ENCODE measurements at places on chromosomes 6 and 20.

GRCh38 chr20:46563860-46564221, 13.4 kb upstream of the OCSTAMP start:
- no peak for DNase-seq

DNA sequence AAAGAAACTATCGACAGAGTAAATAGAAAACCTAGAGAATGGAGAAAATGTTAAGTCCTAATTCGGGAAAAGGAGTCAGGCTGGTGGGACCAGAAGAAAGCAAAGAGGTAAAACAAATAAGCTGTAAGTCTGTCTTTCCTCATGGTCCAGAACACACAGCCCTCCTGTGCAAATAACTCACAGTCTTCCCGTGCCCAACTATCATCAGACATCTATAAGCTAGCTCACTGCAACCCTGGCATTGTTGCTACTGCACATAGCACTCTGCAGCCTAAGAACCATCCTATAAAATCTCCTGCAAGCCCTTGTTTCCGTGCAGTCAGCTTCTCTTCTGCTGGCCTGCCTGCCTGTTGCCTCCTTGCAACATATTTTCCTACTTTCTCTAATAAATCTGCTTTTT, 17.4 kb downstream of the HLA-DRA start:
- no peak for DNase-seq

DNA sequence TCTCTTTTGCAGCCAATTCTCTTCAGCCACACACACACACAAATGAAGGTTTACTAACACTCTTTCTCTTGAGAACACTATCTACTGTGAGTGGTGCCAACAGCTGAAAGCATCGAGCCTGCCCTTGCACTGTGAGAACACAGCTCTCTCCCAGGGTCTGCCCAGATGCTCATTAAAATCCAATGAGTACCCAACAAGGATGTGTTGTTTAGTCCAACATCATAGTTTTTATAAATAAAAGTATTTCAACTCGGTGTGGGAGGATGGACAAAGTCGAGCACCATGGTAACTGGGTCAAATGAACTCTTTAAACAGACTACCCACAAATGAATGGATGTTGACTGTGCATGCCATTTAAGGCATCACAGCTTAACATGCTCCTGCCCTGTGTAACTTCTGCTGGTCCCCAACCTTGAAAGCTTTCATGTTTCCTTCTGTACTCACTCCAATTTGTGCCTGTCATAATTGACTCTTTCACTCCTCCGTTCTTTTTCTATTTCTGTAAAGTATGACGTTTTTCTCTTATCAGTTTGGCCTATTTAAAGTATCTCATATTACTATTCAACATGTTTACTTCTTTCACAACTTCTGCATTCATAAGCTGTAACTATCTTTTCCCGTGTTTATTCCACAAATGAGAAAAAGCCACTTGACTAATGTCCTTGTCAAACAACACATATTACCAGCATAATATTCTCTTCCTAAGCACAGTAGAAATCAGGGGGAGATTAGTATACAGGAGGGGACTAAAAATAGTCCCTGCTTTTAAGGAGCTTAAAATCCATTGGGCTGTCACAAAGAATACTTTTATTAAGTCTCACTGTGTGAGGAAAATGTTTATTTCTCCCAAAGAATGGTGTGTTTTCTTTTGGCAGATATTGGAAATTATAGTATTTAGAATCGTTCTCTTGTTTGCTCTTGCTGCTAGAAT, 215.4 kb downstream of the RFPL4B start:
- DNase-seq: peak; percentile 7

- DNase-seq: no peak
Observed at GRCh38 chr6:20147469-20147868, 64.8 kb downstream of the MBOAT1 start.

GRCh38 chr20:3251806-3252205, 12.8 kb upstream of the SLC4A11 start:
- DNase-seq: no peak

- peak; percentile 10 for DNase-seq
Observed at GRCh38 chr20:46304361-46304760, 3.9 kb downstream of the CDH22 start.

- DNase-seq: no peak
Observed at GRCh38 chr20:22826306-22827230, 208.5 kb upstream of the SSTR4 start.

- peak; percentile 84 for DNase-seq
Observed at GRCh38 chr6:27672113-27672799, 199.4 kb upstream of the ZNF184 start.

DNA sequence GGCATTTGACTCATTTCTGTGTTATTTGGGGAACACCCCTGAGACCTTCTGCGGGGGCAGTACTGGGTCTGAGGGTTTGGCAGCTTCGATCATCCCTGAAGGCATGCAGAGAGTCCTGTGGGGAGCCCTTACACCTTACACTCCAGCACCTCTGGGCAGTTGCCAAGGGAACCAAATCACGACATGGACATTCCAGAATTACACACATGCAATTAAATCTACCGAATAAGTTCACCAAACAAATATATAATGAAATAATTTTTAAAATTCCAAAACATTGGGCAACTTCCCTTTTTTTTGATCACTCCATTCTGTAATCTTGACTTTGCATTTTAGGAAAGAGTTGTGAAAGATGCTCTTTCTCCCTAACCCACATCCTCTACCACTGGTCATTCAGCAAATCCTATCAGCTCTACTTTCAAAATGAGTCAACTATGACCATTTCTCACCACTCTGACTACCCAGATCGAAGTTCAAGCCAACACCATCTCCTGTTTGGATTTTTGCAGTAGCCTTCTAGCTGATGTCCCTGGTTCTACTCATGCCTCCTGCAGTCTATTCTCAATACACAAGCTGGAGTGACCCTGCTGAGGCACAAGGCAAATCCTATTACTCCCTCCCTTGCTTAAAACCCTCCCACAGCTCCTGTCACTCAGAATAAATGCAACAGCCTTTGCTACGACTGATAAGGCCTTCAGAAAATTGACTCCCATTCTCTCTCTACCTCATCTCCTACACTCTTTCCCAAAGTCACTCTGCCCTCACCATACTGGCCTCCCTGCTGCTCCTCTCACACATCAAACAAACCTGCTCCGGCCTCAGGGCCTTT, 533.3 kb downstream of the HACE1 start:
- peak; percentile 65 for DNase-seq

DNA sequence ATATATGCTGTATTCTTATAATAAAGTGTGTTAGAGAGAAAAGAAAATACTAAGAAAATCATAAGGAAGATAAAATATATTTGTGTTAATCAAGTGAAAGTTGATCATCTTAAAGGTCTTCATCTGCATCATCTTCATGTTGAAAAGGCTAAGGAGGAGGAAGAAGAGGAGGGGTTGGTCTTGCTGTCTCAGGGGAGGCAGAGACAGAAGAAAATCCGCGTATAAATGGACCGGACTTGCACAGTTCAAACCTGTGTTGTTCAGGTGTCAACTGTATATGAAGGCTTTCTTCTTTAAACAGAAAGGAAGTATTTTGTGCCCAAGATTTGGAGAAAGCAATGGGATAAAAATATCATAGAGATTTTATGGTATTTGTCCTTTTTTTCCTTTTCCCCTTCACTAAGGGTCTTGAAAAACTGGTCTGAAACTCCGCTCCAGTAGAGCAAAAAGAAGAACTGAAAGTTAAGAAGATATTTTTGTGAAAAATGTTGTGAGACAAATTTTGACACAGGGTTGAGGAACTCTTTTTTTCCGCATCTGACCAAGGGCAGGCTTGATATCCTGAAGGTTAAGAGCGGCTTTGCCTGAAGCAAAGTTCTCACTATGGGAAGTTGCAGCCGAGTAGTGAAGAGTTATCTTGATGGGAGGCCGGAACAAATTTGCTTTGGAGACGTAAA, 350.7 kb downstream of the LAMA2 start:
- no peak for DNase-seq

DNA sequence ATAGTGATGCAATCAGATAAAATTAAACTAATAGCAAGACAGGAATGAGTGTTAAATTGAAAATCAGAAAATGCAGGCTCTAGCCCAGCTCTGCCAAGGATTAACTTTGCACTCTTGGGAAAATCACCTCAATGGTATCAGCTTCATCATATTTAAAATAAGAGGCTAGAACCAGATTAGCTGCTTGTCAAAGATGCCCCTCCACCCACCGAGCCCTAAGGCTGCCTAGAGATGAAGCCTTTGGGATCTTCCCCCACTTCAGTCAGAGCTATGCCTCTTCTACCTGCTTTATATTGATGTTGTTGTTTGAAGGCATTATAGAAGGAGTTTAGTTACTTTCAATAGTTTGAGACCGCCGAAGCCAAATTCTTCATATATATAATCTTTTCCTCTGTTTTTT, 47.4 kb downstream of the HDDC2 start:
- no peak for DNase-seq
